Spleen (tissue), 13 donors: ENCODE measurements at places on chromosomes 7 and 10. TPM values are rescaled to one million over a fixed set of nuclear protein-coding genes. Genes with fewer than 3 reads are reported as not detected.

SLC16A12 gene
- 0.13 TPM for total RNA-seq

CRHR2 gene
- not detected for total RNA-seq

SPDYE3 gene
- not detected for total RNA-seq

DNA sequence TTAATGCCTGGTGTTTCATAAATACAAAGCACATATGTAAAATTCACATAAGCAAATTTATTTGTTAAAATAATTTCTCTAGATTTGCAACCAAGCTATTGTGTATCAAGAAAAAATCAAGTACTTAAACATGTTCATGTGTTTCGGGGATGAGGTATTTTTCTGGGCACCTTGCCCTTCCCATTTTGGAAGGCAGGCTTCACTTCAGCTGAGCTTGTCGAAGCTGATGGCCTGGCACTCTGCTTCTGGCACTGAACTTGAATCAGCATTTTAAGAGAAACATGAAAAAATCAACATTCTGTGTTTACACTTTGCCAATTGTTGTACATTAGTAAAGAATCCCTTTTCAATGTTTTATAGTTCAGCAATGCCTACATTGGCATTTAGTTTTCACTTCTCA is 179.1 kb upstream of the STEAP4 start:
- no peak overlapping the region for H3K4me3 ChIP-seq
- no peak overlapping the region for H3K27ac ChIP-seq
- H3K4me1 ChIP-seq, result no peaks in the 10 kb centered on the region
- H3K27me3 ChIP-seq, result no peaks in the 10 kb centered on the region
- no peaks in the 10 kb centered on the region for H3K36me3 ChIP-seq

DNA sequence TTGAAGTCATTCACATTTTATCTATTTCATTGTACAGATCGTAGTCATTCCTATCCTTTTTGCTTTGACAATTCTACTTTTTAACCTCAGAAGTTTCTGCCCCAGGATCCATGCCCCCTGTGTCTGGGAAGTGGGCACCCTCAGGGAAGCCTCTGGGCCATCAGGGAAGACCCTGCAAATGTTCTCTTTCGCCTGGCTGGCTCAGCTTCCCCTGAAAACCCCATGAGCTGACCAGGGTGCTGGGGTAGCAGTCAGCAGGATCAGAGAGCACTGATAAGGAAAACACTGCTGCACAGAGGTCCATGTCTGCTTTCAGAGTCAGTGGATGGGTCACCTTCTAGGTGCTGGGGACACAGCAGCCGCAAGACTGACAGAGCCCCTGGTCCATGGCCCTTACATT is 23.8 kb downstream of the CUZD1 start:
- H3K4me1 ChIP-seq, result no peaks in the 10 kb centered on the region
- H3K4me3 ChIP-seq, result no peak overlapping the region
- H3K27ac ChIP-seq, result no peak overlapping the region
- no peaks in the 10 kb centered on the region for H3K36me3 ChIP-seq

DNA sequence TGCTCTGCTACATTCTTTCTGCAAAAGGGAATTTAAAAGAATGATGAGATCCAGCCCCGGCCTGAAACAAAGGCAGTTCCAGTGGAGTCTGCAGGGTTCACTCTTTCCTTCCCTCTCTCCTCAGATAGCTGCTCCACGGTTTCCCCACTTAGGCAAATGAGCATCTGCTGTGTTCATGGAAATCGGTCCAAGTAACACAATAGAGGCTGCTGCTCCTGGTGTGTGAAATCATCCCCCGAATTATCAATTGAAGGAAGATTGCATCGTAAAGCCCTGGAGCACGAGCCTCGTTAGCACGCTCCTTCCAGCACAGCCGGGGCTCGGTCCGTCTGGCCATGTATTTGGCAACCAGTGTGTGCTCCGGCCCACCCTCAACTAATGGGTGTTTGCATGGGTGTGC is 108.3 kb upstream of the DPP6 start:
- H3K4me1 ChIP-seq, result no peaks in the 10 kb centered on the region
- H3K27me3 ChIP-seq, result no peaks in the 10 kb centered on the region
- H3K4me3 ChIP-seq, result no peak overlapping the region
- DNase-seq, result no peak
- H3K27ac ChIP-seq, result no peak overlapping the region

DNA sequence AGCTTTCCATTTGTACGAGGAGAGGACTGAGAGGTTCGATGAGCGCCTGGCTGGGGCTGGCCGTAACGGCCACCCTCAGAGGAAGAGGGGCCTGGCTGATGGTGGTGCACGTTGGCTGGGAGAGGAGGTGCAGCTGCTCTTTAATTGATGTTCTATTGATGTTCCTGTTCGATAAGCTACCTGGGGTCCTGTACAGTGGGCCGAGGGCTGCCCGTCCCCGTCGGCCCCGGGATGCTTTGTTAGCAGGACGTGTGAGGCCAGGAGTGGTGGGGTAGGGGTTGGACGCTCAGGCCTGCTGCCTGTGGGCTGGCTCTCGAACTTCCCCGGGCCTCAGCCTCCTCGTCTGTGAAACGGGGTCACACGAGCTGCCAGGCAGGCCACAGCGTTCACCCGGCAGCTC is 25.4 kb downstream of the FAM20C start:
- no peaks in the 10 kb centered on the region for H3K36me3 ChIP-seq
- H3K27me3 ChIP-seq, result peaks cover 17% of the 10 kb centered on the region
- H3K27ac ChIP-seq, result no peak overlapping the region
- DNase-seq, result no peak
- H3K4me3 ChIP-seq, result no peak overlapping the region
- H3K4me1 ChIP-seq, result no peaks in the 10 kb centered on the region

- H3K36me3 ChIP-seq, result no peaks in the 10 kb centered on the region
- no peaks in the 10 kb centered on the region for H3K27me3 ChIP-seq
- no peak for DNase-seq
Measured at GRCh38 chr7:50552139-50552538, 13.1 kb downstream of the DDC start.

GRCh38 chr7:45704683-45705016 is 130.5 kb downstream of the ADCY1 start:
- H3K36me3 ChIP-seq, result no peaks in the 10 kb centered on the region
- no peak overlapping the region for H3K4me3 ChIP-seq
- DNase-seq, result peak; percentile 36
